ENCODE measurements at places on chromosomes 11 and 22.

- no peak for DNase-seq
Measured at GRCh38 chr11:58636587-58636986, 14.1 kb downstream of the CNTF start.

DNA sequence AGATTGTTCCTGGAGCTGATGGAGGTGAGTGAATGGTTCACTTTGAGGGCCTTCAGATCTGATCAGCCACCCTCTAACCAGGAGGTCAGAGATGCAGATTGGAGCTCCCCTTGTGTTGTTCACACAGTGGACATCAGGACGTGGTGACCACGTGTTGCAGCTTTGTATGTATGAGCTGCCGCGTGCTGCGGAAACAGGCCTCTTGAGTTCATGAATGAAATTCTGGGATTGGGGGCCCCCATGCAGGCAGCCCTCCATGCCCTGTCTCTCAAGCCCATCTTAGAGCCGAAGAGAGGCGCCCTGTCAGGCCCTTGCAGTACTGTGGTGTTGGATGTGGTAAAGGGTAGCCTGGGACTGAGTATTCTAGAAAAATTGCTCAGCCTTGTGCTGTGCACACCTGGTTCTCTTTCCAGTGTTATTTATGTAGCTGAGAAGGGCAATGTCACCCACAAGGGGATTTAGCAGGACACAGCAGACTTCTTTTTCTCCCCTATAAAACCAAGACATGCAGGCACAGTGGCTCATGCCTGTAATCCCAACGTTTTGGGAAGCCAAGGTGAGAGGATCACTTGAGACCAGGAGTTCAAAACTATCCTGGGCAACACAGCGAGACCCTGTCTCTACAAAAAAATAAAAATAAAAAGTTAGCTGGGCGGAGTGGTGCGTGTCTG is 64.9 kb downstream of the MED15 start:
- DNase-seq, result no peak

GRCh38 chr11:7143908-7144307 is 55.1 kb downstream of the RBMXL2 start:
- DNase-seq, result no peak

- no peak for DNase-seq
Measured at GRCh38 chr22:47402876-47403525, 640.6 kb downstream of the TBC1D22A start.

- DNase-seq, result no peak
Measured at GRCh38 chr11:408154-409007, 6.4 kb downstream of the SIGIRR start.

DNA sequence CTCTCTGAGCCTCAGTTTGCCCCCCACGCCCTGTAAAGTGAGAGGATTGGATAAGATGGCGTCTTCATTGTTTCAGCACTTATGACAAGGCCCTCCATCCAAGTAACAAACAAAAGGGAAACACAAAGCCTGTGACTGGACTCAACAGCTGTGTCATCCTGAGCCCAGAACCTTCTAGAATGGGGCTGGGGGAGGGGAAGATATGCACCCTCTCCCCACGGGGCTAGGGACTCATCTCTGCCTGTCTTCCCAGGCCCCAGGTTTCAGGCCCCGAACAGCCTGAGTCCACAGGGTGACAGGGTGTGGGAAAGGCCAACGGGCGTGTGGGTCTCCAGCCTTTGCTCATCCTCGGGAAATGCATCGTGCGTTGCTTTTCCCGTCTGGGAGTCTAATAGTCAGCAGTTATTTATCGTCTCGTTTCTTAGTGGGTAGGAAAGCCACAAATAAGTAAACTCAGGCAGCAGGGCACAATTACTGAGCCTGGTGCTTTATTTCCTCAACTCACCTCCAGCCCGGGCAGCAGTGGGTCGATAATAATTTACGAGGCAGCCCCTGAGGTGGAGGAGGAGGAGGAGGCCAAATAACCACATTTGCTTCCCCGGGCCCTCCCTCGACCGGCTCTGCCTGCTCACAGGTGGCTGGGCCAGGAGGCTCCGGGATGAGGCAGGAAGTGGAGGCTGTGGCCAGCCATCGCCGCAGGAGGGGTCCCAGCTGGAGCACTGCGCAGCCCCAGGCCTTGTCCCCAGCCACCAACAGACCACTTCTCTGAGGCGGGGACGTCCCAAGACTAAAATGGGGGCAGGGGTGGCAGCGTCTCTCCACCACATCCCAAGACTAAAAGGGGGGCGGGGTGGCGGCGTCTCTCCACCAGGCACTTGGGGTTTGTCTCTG is 54.4 kb downstream of the FLRT1 start:
- no peak for DNase-seq

DNA sequence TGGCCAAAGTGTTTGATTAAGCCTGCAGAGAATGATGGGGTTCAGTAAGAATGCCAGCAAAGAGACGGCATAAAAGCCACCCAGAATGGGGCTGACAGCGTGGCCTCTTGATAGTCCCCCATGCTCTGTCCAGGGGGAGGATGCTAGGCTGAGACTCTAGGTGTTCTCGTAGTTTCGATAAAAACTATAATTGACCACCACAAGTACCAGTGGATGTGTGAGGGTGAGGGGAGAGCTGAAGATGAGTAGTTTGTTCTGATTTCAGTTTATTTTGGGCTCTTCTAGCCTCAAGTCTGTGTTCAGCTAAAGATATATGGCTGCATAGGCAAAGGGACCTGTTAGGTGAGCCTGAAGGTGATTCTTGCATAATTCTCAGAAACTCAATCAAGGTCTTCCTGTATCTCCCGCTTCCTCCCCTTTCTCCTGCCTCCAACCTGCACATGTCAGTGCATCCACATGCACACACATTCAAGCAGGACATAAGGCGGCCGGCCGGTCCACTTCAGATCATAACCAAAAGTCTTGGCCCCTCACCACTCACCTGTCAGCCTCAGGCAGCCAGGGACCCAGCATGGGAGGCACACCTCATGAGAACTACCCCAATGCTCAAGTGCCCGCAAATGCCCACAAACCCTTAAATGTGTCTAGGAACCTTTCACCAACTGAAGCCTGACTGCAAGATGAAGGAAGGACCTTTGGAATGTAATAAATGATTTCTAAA is 31.2 kb downstream of the FLI1 start:
- no peak for DNase-seq

- DNase-seq, result no peak
Measured at GRCh38 chr11:62508336-62509058, 38.1 kb downstream of the AHNAK start.

GRCh38 chr11:130457623-130458409 is 9.4 kb downstream of the ADAMTS15 start:
- no peak for DNase-seq

All from stimulated activated CD8-positive, alpha-beta memory T cell treated with anti-CD3 and anti-CD28 coated beads, Interleukin-15, amount 100 ng/mL, for 48 hours (primary cell).